ENCODE measurements at places on chromosomes 2 and 18.

- DNase-seq, result no peak
Observed at GRCh38 chr2:8861797-8862196, 24.4 kb upstream of the KIDINS220 start.

- DNase-seq, result no peak
Observed at GRCh38 chr2:23954325-23955014, 14.2 kb downstream of the UBXN2A start.

- no peak for DNase-seq
Observed at GRCh38 chr2:205177546-205177945, 504.8 kb upstream of the NRP2 start.

GRCh38 chr2:11589316-11589940 is 55.6 kb downstream of the GREB1 start:
- DNase-seq, result no peak

DNA sequence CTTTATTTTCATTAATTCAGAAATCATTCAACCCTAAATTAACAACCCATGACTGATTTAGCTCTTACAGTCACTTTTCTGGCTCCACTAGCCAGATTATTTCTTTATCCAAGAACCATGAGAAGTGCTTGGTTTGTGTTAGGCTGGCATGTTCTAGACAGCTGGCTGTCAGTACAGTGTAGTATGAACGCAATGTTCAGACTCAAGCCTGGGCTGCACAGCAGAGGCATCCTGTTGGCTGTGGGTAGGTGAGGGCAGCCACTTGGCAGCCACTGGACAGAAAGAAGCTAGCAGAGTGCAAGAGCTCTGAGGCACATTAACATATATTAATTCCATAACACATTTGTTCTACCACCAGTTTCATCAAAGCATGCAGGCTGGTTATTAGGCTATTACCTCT is 522.9 kb upstream of the FSHR start:
- DNase-seq, result no peak

- DNase-seq, result no peak
Observed at GRCh38 chr2:154623819-154624218, 74.7 kb upstream of the KCNJ3 start.

DNA sequence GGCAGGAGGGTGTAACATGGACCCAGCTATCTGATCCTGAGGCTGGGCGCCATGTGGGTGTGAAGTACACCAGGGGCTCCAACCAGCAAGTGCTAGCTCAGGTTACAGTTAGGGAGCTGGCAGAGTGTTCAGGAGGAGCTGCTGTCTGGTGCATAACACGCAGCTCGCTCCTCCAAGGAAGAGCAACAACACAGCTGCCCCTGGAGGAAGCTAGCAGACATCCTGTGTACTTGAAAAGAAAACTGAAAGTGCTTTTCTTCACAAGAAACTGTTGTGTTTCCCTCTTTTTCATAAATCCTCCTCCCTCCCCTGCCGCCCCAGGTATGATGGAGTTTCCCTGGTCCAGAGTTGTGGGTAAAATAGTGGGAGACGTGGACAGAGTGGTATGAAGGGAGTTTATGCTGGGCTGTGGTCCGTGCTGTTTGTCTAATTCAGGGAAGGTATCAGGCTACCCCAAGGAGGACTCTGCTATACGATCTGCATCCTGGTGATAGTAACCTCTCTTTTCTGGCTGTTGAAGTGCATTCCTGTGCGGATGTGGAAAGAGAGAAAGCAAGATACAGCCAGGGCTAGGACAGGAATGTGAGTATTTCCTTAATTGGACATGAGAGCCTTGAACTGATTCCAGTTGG is 6.1 kb upstream of the LBH start:
- no peak for DNase-seq

GRCh38 chr2:71727562-71727961 is 274.2 kb downstream of the DYSF start:
- no peak for DNase-seq

GRCh38 chr2:233228376-233228775 is 23.1 kb upstream of the ATG16L1 start:
- DNase-seq, result no peak

- DNase-seq, result peak; percentile 62
Observed at GRCh38 chr18:74498712-74499627, 2.8 kb downstream of the CNDP2 start.

- DNase-seq, result no peak
Observed at GRCh38 chr2:239253264-239253663, 147.6 kb downstream of the HDAC4 start.

- no peak for DNase-seq
Observed at GRCh38 chr2:99772591-99773331, 282.9 kb upstream of the REV1 start.

Measured in stimulated activated CD8-positive, alpha-beta memory T cell treated with anti-CD3 and anti-CD28 coated beads, Interleukin-7, amount 100 ng/mL, for 1 hour (primary cell).